B cell (primary cell): ENCODE measurements at places on chromosomes 3 and 15. TPM values are rescaled to one million over a fixed set of nuclear protein-coding genes. Genes with fewer than 3 reads are reported as not detected.

GRCh38 chr15:42632105-42632675 is 56.8 kb downstream of the STARD9 start:
- DNase-seq = no peak

DNA sequence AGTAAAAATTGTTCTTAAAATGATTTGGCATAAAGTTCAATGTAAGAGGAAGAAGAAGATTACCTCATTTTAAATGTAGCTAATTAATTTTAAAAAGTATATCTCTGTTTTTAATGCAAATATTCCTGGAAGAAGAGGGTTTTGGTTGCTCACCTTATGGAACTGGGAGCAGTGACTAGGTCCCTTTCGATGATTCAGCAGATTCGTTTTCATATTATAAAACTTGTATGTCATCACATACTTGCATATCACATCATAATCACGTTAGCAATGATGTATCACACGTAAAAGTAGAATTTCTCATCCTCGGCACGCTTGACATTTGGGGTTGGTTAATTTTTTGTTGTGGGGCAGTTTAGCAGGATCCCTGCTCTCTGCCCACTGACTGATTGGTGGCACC is 47.6 kb downstream of the GPR160 start:
- no peak for DNase-seq

DNA sequence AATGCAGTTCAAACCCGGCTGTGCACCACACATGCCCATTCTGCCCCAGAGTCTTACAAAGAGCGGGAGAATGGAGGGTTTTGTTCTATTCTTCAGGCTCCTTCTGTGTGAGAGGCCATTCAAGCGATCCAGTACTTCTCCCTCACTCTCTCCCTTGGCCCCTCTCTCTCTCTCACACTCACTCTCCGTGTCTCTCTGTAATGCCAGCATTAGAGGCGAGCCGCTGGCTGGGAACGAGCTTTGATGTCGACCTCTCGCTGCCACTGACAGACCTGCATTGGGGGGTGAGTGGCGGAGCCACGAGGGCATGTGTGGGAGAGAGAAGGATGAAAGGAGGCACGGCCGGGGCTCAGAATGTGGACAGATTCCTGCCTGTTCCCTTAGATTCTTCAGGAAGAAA is 231.7 kb upstream of the ARRDC4 start:
- no peak for DNase-seq

GRCh38 chr3:43031485-43031884 is 52.4 kb downstream of the GASK1A start:
- DNase-seq = no peak

GRCh38 chr15:41850482-41851166 is 12.0 kb downstream of the PLA2G4B start:
- DNase-seq = no peak

DNA sequence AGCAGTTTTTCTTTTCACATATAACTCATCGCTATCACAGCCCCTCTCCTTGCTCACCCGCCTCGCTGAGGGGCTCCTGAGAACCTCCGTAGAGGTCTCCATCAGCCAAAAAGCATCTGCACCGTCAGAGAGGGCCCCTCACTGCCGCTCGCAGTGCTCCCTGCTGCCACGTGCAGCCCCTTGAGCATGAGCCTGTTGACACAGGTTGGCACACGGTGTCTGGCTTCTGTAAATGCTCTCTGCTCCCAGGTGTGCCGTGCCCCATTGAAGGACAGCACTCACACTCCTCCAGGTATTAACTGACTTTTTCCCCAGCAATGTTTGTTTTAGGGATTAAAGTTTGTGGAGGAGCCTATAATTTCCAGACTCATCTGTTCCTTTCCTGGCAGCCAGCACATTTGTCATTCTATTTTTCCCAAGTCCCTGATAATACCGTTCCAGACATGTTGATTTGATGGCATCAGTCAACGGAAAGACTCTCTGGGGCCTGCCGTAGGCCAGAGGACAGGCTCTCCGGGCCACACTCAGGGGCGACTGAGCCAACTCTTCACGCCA is 2.1 kb upstream of the FURIN start:
- DNase-seq = no peak

- no peak for DNase-seq
These were observed 16.4 kb upstream of the RTP2 start for GRCh38 chr3:187718802-187719201.

Gene C2CD4A
- total RNA-seq = not detected in 2 replicates

DNA sequence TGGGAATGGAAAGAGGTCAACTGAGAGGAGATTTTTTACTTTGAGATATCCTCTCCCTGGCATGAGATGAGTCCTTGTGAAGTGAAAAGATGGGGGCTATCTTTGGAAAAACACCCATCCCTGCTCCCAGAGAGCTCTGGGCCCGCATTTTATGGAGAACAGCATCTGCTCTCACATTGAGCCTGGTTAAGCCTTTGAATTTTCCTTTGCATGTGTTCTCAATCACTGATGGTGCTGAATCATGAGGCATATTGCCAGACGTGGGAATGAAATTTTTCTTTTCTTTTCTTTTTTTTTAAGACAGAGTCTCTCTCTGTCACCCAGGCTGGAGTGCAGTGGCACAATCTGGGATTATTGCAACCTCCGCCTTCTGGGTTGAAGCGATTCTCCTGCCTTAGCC is 24.4 kb downstream of the TMEM45A start:
- DNase-seq = no peak

GRCh38 chr15:70165716-70166284 is 68.1 kb upstream of the TLE3 start:
- no peak for DNase-seq

Gene NOP10
- 65.6 and 68.2 TPM in 2 replicates for total RNA-seq

DNA sequence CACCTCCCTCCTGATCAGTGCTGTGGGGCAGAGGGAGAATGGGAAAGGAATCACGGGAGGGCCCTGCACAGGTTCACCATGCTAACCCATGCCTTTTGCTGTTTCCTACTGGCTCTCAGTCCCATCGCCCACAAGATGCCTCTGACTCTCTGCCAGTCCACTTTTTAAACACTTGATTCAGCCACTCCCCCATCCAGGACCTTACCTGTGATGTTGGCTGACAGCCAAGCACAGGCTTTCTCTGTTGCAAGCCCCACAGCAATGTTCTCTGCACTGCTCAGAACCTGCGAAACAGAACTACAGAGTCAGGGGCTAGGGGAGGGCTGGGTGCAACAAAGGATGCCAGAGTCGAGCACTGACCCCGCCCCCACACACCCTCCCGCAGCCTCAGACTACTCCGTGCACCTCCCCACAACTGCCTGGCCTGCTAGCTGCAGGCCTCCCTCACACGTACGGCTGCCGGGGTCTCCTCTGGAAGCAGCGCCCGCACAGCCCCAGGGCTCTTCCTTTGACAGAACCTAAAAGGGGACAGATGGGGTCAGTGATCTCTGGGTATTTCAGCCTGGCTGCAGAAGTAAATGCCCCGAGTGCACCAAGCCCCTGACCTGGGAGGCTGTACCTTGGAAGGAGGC is 9.1 kb downstream of the CDAN1 start:
- no peak for DNase-seq
